Activated T-cell treated with anti-CD3 and anti-CD28 coated beads, Interleukin-2, amount 50 U/mL, for 48 hours (primary cell): ENCODE measurements at places on chromosomes 2 and 18.

GRCh38 chr18:73688851-73689711, 458.6 kb downstream of the FBXO15 start:
- no peak for DNase-seq

DNA sequence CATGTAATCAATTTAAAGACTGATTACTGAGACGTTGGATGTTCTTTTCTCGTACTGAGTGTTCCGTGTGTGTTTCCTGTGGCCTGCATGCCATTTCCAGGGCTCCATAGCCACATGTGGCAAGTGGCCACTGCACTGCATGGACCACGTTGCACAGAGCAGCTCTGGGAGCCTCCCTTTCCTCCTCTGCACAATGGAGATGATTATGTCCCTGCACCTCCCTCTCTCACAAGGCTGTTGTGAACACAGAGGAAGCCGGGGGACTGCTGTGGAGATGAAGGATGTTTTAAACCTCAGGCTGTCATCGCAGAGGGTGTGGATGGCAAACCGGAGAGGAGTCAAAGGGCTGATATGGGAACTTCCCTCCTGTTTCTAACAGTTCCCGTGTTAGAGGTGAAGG, 87.7 kb downstream of the TGOLN2 start:
- DNase-seq = no peak

GRCh38 chr2:56169521-56169920, 14.3 kb upstream of the CCDC85A start:
- DNase-seq = no peak

GRCh38 chr18:70288851-70289328, at the start of gene SOCS6:
TSS of gene SOCS6 (plus strand) at chr18:70289045. CDS start at chr18:70324669, 35,624 bp downstream.
- peak; percentile 68 for DNase-seq

- DNase-seq = no peak
Measured at GRCh38 chr2:174327841-174328113, 7.0 kb upstream of the SP9 start.

DNA sequence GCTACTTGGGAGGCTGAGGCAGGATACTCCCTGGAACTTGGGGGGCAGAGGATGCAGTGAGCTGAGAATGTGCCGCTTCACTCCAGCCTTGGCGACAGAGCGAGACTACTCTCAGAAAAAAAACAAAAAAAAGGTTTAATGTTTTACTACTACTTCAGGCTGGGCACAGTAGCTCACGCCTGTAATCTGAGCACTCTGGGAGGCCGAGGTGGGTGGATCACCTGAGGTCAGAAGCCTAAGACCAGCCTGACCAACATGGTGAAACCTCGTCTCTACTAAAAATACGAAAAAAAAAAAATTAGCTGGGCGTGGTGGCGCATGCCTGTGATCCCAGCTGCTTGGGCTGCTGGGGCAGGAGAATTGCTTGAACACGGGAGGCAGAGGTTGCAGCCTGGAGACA, 75.7 kb upstream of the ATIC start:
- DNase-seq = no peak

GRCh38 chr2:4862031-4862430, 830.2 kb upstream of the SOX11 start:
- DNase-seq = no peak

DNA sequence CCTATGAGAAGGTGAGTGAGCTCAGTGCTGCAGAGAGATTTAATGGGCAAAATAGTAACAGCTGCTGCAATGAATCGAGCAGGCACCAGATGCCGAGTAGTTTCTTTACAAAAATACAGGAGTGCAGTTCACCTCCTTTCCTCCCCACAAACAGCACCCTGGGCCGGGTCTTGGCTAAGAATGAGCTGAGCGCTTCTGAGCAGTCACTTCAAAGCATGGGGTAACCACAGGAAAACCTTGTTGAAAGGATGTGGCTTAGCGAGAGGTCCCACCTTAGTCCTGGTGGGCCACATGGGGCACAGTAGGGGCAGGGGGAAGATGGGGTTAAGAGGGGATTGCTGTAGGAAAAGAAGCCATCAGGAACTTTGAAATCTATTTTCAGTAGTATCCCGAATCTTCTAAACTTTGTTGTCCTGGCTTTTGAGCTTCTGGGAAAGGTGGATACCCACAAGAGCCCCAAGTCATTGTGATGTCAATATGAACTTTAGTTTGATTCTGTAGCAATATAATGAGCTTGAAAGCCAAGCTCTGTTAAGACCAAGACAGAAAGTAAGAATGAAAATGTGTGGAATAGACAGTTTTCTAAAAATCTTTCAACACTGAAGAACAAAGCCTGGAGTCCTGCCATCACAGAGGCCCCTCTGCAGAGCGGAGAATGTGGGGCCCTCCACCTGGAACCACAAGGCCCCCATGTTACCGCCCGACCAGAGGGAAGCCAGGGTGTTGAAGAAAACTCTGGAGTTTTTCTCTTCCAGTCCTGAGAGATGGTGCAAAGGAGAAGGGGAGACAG, 101.0 kb upstream of the ZNF236 start:
- DNase-seq = peak; percentile 66

DNA sequence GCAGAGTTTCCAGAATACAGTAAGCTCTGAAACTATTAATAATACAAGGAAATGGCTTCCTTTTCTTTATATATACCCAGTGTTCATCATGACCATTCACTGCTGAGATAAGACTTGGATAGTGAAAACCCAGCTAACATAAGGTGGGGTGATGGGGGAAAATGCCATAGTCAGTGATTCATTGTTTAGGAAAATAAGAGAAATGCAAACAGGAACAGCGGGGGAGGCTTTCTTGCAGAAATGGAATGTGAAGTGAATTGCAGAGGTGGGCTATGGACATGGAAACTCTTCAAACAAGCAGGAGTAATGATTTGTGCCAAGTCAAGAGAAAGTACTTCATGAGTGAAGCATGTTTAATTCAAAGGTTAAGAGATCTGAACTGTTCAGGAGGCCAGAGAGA, 519.4 kb downstream of the TDRD15 start:
- DNase-seq = no peak

DNA sequence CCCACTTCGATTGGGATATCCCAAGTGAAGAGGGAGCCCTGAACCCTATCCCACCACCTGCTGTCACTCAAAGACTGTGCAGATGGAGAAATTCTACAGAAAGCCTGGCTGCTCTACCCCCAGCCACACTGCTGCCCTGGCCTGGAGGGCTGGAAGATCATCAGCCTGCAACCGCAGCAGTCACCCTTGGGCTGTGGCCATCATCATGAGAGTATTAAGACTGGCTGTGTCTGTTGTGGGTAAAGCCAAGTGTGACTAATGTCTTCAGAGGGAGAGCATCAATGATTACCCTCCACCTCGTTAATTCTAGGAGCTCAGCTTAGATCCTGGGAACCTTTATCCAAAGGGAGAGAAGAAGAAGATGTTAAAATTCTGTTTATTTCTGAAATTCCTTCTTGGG, 221.5 kb downstream of the TFCP2L1 start:
- no peak for DNase-seq

DNA sequence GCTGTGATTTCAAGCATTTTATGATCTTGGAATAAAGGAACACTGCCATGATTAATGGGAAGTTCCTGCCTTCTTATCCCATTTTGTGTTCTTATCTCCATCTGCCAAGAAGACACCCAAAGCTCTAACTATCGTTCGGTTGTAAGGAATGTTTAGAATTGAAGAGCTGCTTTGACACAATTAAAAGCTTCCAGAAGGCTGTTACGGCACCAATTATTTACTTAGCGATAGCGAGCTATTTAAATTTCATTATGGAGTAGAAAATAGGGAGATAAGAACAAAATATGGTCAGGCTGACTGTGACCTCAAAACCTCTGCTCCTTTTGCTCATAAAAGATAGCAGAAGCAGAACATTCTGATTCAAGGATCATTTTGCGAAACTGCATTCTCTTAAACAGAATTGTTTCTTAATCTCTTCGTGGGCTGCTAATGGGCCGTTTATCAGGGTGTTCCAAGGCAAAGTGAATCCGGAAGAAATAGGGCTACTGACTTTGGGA, 101.6 kb downstream of the SLC4A3 start:
- no peak for DNase-seq

- DNase-seq = no peak
Measured at GRCh38 chr2:237734905-237735623, 63.5 kb upstream of the RBM44 start.

GRCh38 chr18:59056706-59057492, 82.8 kb upstream of the SEC11C start:
- peak; percentile 80 for DNase-seq

DNA sequence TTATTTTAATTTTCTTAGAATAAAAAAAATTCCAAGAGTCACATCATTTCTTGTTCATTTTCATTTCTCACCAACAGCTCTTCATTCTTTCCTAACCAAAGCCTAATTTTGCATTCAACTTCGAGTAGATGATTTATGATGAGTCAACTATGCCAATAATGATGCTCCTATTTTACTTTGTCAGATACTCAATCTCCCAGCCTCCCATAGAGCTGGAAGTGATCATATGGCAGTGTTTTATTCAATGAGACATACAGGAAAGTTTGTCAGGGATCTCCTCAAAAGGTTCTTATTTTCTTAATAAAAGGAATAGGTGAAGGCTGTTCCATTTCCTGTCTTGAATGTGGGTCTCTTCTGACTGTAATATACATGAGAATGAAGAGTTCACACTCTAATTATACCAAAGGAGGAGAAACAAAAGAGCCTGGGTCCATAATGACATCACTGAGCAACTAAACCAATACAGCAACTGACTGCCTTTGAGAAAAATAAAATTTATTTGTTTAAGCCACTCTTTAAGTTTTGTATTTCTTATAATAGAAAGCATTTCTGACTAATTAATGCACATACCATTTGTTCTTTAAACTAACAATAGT, 231.2 kb upstream of the CYP26B1 start:
- no peak for DNase-seq

DNA sequence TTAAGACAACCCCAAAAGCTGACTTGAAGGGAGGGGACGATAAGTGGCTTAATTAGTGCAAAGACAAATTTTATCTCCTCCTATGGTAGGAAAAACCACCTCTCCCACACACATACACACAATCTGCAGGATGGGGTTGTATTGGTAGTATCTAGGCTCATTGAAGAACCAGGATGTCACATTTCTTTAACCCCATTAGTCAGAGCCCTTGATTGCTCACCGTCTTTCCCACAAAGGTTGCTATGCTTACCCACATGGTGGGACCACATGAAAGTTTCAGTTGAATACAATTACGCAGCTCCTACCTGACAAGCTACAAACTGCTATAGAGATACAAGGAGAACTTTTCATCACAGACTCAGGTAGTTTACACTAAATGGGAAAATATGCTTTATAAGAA, 765.0 kb upstream of the CELF4 start:
- no peak for DNase-seq

DNA sequence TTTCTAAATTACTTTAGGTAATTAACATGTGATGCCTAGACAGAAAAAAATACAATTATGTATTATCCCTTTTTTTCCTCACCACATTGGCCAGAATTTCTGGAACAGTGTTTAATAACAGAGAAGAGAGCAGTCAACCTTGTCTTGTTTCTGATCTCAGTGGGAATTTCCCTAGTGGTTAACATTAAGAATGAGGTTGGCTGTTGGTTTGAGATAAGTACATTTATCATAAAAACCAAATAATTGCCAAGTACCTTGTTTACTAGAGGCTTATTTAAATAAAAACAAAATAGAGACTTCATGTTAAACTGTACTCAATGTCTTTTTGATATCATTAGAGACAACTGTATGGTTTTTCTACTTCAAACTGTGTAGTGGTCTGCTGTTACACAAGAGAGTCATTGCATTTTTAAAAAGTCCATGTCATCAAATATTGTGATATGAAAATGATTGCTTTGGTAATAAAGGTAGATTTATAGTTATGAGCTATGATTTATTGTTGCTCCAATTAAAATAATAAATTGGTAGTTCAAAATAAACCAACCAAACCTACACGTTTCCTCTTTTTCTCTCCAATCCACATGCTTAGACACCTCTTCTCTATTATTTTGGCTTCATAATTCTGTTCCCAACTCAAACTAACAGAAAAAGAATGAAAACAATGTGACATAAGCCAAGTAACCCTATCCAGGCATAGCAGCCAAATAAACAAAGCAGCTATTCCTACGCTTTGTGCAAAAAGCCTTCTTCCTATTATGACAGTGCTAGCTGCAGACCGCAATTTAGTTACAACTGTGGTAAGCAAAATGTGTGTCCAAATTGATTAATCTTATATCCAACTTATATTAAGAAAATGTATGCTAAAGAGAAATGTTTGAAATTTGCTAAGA, 20.9 kb upstream of the TANK start:
- no peak for DNase-seq

DNA sequence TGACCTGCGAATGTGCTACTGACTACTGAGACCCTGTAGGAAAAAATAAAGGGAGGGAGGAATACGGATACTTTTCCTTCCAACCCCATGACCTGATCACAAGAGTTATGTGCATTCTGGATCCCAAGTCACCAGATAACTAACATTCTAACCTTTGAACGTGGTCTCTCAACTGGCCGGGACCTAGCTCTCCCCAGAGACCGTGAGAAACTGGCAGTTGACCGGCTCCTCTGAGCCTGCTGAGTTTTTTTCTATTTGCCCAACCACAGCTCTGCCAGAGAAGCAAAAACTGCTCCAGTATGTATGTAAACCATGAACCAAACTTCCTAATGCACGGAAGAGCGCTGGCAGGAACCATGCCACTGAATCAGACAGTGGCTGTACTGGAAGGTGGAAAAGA, 47.5 kb upstream of the PTMA start:
- DNase-seq = no peak

- DNase-seq = no peak
Measured at GRCh38 chr2:1884933-1885580, 140.7 kb upstream of the PXDN start.

- no peak for DNase-seq
Measured at GRCh38 chr2:98847853-98848252, 88.2 kb downstream of the CRACDL start.

- no peak for DNase-seq
Measured at GRCh38 chr18:30682672-30683071, 359.9 kb downstream of the DSC3 start.

- no peak for DNase-seq
Measured at GRCh38 chr2:20994130-20994529, 49.7 kb downstream of the APOB start.

DNA sequence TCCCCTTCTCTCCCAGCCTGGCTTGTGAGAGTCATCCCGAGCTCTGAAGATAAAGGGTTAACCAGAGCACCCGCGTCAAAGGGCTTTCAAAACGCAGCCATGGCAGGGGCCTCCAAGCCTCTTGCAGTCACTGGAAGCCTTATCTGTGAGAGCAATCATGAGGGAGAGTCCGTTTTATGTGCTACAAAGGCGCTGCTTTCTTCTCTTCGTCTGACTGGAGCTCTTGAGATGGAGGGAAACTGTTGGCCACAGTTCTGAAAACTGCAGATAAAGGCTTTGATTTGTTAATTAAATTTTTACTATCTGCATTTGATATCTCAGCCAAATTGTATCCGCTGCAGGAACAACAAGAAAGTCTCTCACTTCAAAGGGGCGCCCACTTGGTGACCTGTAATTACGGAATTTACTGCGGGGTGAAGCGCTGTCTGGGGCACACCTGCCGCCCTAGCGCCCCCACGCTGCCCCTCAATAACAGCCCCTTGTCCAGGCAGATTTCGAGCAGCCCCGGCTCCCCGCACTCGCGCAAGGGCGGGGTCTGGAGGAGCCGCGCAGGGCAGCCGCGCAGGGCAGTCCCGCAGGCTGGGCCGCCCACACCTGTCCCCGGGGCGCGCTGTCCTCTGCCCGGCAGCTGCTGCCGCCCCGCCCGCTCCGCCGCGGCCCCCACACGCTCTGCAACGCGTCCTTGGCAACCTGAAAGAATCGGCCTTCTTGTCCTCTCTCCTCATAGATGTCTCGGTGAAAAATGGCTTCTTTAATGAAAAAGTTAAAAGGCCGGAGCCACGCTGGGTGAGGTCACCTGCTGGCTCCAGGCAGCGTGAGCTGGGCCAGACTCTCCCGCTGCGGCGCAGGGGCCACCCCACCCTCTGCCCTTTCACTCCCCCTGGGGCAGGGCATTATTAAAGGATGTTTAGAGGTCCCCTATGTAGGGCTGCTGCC, 217.9 kb downstream of the VAPA start:
- DNase-seq = no peak
